Stimulated activated CD4-positive, alpha-beta T cell treated with anti-CD3 and anti-CD28 coated beads, Interleukin-2, amount 100 ng/mL, for 4 hours (primary cell): ENCODE measurements at places on chromosomes 13 and 19.

DNA sequence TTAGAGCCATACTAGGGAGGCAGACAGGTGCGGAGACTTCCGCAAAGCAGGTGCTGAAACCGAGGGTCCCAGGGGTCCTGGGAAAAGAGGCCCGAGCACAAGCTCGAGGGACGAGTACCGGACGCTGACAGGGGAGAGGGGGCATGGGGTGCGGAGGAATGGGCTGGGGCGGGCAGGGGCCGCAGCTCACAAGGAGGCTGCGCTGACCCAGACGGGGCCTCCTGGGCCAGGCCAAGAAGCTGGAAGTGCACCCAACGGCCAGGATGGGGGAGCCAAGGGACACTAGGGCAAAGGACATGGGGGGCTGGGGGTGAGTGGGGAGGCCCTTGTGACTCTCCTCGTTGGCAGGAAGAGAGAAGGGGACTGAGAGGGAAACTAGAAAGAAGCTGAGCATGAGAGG is 1.8 kb downstream of the POLR2E start:
- no peak for DNase-seq

DNA sequence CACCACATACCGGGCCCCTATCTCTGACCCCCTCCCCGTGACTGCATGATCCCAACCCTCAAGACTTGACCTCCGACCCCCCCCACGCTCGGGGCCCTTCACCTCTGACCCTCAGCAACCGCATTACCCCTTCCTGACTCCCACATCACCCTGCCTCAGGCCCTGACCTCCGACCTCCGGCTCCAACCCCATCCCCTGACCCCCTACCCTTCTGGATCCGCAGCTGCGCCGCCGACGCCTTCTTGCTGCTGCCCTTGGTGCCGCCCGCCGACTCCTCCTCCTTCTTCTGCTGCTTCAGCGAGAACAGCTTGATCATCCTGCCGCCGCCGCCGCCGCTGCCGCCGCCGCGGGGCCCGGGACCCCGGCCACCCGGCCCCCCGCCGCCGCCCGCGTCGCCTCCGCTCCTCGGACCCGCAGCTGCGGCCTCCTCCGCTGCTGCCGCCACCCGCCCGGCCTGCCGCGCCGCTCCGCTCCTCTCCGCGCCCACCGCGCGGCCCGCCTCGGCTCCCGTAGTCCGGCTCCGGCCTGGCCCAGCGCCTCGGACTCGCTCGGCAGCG is at the start of gene UBE2M:
UBE2M (minus strand) TSS at position 546 of the 557 bp plus-strand sequence; CDS start at position 316, 230 bp downstream.
- DNase-seq: peak; percentile 41

DNA sequence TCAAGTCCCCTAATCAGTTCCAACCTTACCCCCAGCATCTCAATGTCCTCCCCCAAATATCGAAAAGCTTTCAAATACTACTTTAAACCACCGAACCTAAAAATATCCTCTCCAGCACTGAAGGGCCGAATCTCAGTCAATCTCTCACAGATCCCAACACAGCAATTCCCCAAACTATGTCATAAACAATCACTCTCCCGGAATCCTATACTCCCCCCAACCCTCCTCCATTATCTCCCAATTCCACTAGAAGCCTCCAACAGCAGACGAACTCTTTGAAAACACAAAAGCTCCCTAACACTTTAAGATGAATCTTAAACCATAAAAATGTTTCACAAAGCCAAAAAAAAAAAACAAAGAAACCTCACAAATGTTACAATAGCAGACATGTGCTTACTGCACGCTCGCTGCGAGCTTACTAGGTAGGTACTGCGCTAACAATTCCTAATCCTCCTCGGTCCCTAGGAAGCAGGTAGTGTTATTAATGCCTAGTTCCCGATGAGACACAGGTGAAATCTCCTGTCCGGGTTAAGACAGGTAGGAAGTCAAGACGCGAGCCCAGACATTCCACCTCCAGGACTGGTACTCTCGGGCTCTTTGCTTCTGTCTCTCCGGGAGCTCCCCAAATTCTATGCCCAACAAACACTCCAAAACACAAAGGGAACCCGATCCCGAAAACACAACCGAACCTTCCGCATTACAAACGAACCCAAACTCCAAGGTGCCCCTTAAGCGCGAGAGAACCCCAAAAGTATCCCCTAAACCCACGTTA is 14.2 kb downstream of the FBXO46 start:
- no peak for DNase-seq

DNA sequence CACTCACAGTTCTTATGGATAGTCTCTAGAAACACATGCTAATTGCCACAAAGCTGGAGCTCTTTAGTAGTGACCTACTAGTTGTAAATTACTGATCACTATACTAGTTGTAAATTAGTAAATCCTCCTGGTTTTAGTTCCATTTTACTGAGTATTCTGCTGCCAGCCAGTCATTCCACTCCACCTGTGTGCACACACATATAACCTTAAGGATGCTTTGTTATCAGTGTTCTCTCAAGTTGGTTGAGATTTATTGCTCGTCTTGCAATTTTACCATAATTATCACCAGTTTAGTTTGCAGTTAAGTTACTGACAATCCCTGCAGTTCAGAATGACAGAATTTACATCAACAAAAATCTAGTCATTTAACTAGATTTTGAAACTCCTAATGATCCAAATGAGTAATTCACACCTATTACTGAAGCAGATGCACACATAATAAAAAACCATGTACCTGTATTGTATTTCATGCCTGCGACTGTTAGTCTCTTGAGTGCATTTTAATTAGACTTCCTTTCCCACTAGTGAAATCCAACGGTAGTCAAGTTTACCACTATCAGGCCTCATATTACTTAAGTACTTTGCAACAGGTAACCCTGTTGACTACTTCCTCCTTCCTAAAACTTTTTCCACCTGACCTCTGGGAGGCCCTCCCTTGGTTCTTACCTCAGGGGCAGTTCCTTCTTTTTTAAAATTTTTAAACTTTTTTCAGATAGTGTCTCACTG is 7.6 kb downstream of the TPT1 start:
- DNase-seq: no peak

DNA sequence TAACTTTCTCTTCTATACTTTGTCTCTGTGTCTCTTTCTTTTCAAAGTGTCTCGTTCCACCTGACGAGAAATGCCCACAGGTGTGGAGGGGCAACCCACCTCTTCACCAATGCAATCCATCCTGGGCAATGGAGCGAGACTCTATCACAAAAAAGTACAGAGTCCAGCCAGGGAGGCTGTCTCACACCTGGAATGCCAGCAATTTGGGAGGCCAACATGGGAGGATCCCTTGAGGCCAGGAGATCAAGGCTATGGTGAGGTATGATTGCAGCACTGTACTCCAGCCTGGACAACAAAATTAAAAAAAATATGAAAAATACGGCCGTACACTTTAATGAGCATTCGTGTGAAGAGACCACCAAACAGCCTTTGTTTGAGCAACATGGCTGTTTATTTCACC is 2.8 kb upstream of the ZNF600 start:
- no peak for DNase-seq

DNA sequence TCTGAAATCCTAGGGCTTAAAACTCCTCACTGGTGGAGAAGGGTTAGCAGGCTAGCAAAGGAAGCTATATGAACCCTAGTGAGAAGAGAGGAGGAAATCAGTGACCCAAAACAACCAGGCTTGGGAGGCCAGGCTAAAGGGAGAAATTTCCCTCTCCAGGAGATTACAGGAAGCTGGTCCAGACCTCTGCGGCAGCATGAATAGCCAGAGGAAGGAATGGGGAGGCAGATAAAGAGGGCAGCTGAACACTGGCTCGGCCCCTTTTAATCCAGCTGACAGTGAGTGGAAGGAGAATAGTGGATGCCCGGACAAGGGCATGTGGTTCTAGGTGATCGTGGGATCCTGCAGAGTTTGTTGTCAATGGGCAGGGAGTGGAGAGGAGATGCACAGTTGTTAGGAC is 130.6 kb downstream of the COG6 start:
- DNase-seq: no peak

DNA sequence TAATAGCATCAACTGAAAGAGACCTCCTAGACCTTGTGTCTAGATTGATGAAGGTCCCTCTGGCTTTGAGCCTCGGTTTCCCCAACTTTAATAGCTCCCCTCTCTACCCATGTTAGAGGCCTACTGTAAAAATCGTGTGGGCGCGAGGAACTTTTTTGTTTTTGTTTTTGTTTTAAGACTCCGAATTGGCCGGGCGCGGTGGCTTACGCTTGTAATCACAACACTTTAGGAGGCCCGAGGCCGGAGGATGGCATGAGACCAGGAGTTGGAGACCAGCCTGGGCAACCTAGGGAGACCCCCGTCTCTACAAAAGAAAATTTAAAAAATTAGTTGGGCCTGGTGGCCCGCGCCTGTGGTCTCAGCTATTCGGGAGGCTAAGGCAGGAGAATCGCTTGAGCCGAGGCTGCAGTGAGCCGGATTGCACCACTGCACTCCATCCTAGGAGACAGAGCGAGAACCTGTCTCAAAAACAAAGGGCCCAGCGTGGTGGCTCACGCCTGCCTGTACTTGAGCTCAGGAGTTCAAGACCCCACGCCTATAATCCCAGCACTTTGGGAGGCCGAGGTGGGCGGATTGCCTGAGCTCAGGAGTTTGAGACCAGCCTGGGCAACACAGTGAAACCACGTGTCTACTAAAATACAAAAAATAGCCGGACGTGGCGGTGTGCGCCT is 858 bp upstream of the PPP6R1 start:
- DNase-seq: no peak

GRCh38 chr19:9941231-9941630 is 4.9 kb upstream of the OLFM2 start:
- DNase-seq: no peak

DNA sequence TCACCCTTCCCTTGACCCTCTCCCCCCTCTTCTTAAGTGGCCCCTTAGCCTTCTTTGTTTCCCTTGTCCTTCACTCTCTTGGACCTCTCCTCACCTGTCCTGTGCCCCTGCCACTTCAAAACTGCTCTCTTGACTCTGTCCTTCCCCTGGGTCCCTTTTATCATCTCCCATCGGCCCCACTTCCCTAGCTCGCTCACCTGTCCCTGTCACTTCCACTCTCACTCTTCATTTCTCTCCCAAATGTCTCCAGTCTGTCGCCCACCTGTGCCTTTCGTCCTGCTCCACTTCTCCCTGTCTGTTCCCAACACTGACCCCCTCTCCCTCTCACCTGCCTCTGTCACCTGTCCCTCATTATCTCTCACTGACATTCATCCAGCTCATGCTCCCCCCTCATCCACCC is 699 bp downstream of the IFNL1 start:
- DNase-seq: no peak

DNA sequence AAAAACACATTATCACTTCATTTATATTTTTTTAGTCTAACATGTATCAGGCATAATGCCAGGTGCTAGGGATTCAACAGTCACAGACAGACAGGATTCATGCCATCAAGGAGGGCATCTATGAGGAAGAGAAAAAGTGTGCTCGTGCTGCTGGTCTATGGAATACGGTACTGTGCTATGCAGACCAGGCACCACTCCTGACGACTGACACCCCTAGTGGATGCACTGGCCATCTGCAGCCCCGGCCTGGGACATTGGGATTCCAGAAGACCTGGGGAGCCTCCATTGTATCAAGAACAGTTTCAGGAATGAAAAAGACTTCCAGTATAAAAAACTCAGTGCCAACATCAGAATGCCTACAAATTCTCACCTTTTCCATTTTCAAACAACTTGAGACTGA is 94.0 kb downstream of the KLF12 start:
- no peak for DNase-seq

DNA sequence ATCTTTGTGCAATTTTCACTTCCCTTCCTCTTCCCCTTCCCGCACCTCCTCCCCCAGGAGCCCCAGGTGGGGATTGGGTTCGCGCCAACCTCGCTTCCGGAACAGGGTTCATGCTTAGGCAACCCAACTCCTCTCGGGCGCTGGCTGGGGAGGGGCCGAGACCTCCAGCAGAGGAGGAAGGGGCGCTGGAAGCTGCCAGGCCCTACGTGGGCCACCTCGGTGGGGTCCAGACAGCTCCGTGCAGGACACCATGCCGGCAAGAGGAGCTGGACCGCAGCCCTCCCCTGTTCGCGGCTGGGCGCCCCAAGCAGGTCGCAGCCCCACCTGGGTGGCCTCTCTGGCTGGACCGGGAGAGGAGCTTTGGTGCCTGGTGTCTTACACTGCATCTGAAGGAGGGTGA is 91.1 kb downstream of the SPACA7 start:
- DNase-seq: no peak

- DNase-seq: no peak
These were observed 17.3 kb upstream of the DCLK1 start for GRCh38 chr13:36148446-36148845.

- DNase-seq: no peak
These were observed 407 bp downstream of the RAB3A start for GRCh38 chr19:18203408-18203862.

- DNase-seq: no peak
These were observed 304.4 kb downstream of the SUCLA2 start for GRCh38 chr13:47696674-47697073.

DNA sequence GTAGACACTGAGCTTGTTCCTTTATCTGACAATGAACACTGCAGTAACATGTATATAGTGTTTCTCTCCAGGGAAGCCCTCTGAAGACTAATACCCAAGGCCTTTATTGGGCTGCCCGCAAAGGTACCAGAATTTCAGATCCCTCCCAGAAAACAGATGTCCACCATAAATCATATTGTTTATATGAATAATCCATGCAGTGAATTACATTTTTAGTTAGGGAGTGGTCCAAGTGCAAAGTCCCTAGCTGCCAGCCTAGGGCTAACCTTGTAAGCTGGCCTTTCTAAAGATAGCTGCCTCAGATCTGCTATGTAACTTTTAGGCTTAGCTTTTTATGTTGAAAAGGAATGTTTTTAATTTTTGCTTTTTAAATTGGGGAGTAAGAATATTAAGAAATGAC is 44.7 kb downstream of the TDRD3 start:
- DNase-seq: no peak

DNA sequence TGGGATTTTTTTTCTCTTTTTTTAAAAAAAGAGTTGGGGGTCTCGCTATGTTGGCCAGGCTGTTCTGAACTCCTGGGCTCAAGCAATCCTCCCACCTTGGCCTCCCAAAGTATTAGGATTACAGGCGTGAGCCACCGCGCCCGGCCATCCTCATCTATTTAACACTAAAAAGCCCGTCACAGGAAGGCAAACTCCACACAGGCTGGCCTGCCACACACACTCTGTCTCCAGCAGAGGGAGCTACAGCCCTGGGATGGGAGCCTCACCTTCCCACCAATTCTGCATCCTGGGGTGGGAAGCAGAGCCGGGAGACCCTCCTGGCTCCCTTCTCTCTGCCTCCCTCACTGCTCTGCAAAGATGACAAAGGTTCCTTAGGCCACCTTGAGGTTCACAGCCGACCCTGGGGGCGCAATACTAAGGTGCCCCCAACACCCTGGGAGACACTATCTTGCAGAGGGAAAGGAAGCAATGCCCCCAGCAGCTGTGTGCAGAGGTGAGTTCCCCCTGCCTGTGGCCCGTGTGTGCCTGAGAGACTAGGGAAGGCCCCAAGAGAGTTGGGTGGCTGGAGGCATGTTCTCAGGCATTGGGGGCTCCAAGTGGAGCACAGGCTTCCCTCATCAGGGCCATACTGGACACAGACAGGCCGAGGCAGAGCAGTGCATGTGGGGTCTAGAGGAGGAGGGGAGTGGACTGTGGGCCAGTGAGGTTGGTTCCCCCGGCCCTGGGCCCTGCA is 27.4 kb upstream of the TIMM44 start:
- DNase-seq: no peak

DNA sequence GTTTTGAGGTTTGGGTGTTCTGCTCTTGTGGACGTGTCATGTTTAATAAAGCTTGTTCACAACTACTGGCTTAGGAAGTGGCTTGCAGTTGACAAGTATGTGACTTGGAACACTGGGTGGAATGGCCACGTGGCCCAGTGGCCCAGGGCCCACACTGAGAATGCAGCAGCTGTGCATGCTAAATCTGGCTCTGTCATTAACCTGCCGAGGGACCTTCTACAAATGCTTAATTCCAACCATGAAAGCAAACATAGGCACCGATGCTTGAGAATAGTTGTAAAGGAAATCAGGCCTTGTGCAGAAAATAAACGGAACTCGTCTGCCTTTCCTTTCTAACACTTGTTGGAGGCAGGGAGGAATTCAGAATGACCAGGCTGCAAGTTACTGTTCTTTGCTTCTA is 11.6 kb upstream of the CLDN10 start:
- no peak for DNase-seq
